Activated naive CD4-positive, alpha-beta T cell treated with anti-CD3 and anti-CD28 coated beads for 36 hours (primary cell): ENCODE measurements at places on chromosomes 5 and 9.

DNA sequence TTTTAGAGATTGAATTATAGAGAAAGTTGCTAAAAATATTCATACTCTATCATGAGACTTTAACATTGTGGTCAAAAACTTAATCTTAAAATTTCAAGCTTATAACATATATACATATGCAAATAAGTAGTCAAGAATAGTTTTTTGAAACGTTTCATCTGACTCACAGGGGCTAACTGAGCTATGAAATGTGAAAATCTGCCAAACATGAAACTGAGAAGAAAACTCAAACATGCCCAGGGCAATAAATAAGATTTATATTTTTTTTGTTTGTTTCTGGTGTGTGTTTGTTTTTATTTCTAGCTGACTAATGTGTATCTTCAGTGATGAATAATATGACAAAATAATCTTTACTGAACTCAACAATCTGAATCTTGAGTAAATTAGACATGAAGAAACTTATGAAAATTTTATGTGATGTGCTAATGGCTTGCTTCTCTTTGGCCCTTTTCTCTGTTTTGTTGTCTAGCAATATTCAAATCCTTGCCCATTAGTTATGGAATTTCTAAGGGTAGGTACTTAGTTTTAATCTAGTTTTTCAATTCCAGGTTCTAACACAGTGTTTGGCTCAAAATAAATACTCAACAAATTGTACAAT is 99.9 kb downstream of the FAM174A start:
- no peak for DNase-seq

DNA sequence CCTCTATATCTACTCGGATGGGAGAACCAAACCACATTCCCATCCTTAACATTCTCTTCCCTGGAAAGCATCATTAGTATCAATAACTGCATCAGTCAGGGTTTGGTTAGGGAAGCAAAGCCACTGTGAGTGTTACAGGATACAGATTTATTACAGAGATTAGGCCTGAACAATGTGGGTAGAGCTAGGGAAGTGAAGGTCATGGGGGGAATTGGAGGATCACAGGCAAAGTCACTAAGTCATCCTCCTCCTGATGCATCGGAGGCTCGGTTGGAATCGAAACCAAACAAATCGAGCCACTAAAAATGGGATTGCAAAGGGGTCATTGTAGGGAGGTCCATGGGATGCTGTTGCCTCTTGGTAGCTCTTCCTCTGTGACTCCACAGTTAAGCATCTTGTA is 61.8 kb upstream of the ZBTB43 start:
- DNase-seq: no peak

DNA sequence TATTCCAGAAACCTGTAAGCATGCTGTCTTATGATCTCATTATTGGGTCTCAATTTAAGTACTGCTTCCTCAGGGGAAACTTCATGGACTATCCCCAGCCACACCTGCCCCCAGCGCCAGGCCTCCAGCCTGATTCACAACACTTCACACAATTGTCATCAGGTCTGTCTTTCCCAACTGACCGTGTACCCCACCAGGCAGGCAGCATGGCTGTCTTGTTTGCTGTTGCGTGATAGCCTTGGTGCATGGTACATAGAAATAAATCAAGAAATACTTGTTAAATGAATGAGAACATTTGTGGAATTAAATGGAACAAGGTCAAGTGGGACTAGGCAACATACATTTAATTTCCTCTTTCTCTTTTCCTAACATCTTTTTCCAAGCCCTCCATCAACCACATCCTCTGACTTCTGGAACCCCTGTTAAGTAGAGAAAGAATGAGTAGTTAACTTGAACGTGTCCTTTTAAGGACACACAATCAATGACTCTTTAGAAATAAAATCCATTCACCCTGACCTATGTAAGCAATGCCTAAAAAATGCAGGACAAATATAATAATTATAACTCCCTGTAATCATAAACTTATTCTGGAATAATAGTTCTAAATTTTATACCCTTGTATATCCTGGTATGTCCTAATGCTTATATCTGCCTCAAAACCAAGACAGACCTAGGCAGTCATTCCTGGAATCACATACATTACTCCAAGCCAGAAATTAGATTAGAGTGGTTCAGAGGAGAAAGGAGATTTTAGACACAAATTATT is 17.2 kb upstream of the THG1L start:
- DNase-seq: no peak

- DNase-seq: no peak
These were observed 379 bp upstream of the CLK4 start for GRCh38 chr5:178627259-178627598.

DNA sequence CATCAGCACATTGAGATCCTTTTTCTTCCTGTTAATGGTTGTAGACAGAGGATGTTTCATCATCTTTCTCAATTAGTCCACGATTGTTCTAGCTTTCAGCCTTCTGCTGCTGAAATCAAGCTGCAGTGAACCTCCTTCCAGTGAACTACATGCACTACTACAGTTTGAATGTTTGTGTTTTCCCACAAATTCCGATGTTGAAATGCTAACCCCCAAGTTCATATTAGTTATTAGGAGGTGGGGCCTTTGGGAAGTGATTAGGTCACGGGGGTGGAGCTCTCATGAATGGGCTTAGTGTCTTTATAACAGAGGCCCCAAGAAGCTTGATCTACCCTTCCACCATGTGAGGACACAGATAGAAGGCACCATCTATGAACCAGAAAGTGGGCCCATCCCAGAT is 32.9 kb downstream of the NSG2 start:
- DNase-seq: no peak
